ENCODE measurements at places on chromosomes 2 and 18. TPM values are rescaled to one million over a fixed set of nuclear protein-coding genes. Genes with fewer than 3 reads are reported as not detected.

GRCh38 chr2:134108113-134108512, 145.8 kb upstream of the MGAT5 start:
- ATAC-seq, result no peak

DNA sequence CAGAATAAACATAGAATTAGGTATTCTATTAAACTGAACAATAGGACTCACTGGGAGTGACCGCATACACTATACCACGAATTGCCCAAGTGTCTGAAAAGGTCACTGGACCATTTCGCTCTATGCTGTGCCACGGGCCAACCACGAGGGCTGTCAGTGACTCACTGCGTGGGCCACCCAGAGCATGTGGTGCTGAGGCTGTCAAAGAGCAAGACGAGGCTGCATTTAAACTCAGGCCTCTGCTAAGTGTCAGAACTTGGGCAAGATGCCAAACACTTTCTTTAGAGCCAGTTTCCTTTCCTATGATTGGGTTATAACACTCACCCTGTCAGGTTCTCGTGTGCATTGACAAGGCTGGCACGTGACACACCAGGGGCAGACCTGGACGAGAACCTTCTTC, 97.5 kb downstream of the SH3YL1 start:
- no peak for ATAC-seq

DNA sequence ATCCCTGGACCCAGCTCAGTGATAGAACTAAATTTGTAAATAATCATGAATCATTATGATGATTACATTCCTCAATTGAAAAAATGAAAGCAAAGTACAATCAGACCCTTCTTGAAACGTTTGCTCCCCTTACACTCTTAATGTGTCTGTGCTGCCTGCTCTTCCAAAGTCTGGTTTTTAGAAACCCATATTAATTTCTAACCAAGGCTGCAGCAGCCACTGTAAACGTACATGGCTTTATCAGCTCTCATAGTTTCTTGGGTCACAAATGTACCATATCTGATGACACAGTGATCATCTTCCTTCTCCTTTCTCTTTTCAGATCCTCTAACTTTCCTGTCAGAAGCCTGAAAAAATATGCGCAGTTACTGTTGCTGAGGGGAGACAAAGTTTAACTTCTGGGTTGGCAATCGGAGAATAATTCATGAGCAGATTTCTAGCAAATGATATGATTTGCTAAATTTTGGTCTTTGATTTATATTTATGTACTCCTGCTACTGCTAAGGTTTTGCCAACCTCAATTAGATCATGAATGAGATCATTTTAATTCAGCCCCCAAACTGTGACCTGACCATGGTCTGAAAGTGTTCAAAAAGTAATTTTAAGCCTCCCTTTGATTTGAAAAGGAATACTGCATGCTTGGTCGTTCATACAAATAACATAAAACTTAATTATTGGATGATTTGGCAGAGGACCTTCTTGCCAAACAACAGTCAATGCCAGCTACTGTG, 12.3 kb downstream of the ZEB2 start:
- no peak for ATAC-seq

DNA sequence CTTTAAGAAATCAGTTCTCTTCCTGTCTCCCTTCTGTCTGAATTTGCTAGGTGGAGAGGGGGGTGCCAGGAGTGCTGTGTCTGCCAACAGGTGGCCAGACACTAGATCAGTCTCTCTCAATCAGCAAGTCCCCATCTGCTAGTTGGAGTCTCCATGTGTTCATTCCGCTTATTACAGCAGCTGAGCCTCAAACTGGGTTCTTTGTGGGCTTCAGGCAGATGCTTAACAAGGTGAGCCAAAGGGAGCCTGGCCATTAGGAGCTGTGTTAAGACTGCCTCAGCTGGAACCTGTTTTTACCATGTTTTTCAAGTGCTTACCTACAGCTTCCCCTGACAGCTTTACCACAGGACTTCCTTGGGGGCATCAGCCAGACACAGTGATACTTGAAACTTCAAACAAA, 401.9 kb downstream of the LRP1B start:
- ATAC-seq, result no peak

- no peak for ATAC-seq
These were observed 439.1 kb downstream of the TGIF1 start for GRCh38 chr18:3889121-3889520.

Gene SEMA4C
- 14.9 TPM for total RNA-seq

GRCh38 chr2:70676301-70677035, 91.5 kb downstream of the ADD2 start:
- no peak for ATAC-seq

Gene GCKR
- 0.84 TPM for total RNA-seq

GRCh38 chr2:1431886-1432400, 18.7 kb downstream of the TPO start:
- ATAC-seq, result no peak

DNA sequence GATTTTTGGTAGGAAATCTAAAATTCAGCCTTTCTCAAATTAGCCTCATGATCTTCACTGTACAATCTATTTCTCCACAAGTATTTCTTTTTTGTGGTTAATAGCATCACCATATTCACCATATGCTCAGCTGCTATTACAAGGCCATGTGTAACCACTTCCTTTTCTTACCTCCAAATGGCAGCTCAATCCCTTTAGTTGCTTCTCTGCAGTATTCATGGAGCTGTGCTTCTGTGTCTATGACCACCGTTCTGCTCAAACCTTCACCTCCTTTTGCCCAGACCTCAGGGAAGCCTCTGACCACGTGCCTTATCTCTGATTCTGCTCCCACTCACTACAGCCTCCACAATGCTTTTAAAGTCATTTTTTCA, 126.7 kb upstream of the TMEM200C start:
- ATAC-seq, result no peak

DNA sequence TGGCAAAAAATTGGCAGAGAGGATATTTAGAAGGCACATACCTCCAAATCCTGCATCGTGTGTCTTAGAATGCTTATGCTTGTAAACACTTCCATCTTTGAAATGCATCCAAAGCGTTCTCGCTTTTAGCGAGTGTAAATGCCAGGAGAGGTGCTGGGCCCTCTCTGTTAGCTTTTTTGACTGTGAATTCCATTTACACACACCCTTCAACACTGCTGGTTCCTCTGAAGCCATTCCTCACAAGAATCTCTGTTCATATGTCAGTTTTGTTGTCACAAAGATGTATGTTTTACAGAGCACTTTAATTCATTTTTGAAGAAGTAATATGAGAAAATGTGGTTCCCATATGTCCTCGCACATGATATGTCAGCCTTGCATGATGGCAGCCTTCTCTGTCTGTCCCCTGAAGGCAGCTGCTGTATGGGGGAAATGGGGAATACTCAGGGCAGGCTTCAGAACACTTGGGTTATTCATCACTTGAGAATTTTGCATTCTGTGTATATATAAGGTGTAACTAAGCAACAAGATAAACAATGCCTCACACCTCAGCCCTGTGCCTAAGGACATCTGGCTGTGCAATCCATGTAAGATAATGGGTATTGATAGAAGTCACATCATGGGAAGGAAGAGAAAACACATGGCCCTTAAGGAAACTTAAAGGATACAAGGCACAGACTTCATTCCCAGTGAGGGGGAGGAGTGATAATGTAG, 52.3 kb downstream of the RAB27B start:
- no peak for ATAC-seq

DNA sequence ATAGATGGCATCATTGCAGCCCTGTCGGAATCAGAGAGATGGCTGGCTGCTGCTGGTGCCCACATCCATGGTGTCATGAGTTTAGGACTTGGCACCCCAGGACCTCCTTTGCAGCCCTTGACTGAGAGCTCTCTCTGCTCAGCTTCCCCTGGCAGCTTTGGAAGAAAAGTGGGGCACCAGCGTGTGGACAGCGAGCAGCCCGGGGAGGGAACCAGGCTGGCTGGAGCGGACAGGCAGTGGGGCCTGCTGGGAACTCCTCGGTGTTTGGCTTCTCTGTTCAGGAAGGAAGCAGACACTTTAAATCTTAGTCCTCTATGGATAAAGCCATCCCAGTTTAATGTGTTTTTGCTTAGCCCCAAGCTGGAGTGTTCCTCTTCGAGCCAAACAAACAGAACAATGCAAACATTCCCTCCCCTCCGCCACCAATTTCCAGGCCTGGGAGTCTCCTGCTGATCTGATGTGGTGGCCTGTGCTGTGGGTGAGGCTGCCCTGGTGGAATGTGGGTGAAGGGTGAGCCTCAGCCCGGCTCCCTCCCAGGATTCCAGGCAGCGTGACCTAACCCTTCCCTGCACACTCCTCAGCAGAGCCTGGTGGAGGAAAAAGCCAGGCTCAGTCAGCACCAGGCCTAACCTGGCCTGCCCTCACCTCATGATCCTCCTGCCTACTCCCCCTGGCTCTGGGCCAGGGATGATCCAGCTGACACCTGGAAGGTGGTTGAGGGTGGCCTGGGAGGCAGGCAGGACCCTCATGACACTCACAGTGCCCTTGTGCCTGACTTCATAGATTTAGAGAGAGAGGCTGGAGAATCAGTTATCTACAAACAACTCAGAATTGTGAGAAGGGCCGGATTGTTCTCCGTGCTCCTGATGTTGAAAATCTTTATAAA, 21.6 kb upstream of the ITGB6 start:
- ATAC-seq, result peak; percentile 73

Gene KLHL14
- total RNA-seq, result 0.16 TPM

Gene ELOA2
- not detected for total RNA-seq

GRCh38 chr2:22673529-22673928, 711.5 kb upstream of the KLHL29 start:
- ATAC-seq, result no peak

GRCh38 chr2:150129921-150130575, 357.4 kb downstream of the RND3 start:
- ATAC-seq, result no peak

Gene GLI2
- total RNA-seq, result 0.72 TPM

Gene SPTBN1
- 77.2 TPM for total RNA-seq

Gene COL3A1
- total RNA-seq, result 43.8 TPM

Gene TRIM43
- total RNA-seq, result not detected

Gene MPV17
- total RNA-seq, result 42.7 TPM

- peak; percentile 89 for ATAC-seq
These were observed 42.3 kb upstream of the FAM136A start for GRCh38 chr2:70344195-70344594.

Data from esophagus mucosa (tissue), 1 donor.